Stimulated activated CD8-positive, alpha-beta memory T cell treated with anti-CD3 and anti-CD28 coated beads, Interleukin-12 subunit alpha, Interleukin-12 subunit beta, amount 100 ng/mL, for 1 hour (primary cell): ENCODE measurements at places on chromosomes 6 and 20.

DNA sequence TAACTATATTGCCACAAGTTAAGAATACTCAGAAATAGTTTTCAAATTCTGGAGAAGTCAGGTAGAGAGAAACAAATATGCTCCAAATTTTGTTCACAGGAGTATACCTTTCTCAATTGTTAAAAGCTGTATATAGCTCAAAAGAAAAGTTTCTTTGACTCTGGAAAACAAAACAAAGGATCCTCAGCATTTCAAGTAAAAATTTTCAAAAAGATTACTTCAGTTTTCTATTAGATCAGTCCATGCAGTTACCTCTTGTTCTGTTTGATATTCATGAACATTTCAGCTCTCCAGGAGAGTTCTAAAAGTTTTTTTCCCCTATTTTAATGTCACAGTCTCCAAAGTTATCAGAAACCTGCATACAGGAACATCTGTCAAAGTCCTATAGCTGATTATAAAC, 30.4 kb upstream of the ENTPD6 start:
- no peak for DNase-seq

DNA sequence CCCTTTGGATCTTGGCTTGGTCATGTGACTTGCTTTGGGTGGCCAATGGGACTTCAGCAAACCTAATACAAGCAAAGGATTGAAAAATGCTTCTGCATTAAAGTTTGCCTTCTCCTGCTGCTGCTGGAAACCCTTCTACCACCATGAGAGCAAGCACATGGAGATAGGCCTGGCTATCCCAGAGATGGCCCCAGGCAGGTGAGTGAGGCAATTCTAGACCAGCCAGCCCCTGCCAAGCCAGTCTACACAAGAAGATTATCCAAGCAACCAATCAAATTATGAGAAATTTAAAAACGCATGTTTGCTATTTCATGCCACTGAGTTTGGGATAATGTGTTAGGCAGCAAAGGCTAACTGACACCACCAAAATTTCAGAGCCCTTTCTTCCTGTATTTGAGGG, 274.3 kb downstream of the TFAP2C start:
- no peak for DNase-seq

GRCh38 chr20:50285376-50286173, 94.9 kb downstream of the CEBPB start:
- DNase-seq, result no peak

- DNase-seq, result no peak
Measured at GRCh38 chr20:55714736-55715135, 290.6 kb downstream of the CBLN4 start.

- no peak for DNase-seq
Measured at GRCh38 chr6:91865889-91866288, 1279.0 kb upstream of the MAP3K7 start.

DNA sequence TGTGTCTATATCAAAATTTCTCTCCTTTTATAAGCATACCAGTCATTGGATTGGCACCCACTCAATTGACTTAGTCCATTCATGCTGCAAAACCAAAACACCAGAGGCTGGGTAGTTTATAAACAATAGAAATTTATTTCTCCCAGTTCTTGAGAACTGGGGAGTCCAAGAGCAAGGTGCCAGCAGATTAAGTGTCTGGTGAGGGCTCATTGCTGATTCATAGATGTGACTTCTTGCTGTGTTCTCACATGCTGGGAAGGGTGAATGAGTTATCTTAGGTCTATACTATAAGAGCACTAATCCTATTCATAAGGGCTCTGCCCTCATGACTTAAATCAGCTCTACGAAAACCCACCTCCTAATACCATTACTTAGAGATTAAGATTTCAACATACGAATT, 501.4 kb downstream of the EPM2A start:
- DNase-seq, result no peak

GRCh38 chr20:25044261-25044560, 13.7 kb downstream of the ACSS1 start:
- DNase-seq, result no peak

GRCh38 chr6:91161246-91161645, 574.4 kb upstream of the MAP3K7 start:
- no peak for DNase-seq

GRCh38 chr6:33983109-33983716, 162.7 kb downstream of the GRM4 start:
- no peak for DNase-seq

DNA sequence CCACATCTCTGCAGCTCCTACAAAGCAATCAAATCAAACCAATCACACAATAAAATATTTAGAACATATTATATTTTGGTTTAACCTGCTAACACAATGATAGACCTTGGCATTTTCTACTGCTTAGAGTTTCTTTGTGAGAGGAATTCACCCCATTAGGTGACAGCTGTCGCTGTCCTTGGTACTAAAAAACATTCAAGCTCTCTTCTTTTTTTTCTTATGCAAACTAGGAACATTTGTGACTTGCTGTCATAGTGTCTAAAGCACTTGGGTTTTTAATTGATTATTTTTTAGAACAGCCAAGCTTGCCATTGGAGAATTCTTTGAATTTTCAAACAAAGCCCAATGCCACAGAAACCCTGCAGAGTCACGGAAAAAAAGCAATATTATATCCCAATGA, 46.4 kb downstream of the CNR1 start:
- no peak for DNase-seq

DNA sequence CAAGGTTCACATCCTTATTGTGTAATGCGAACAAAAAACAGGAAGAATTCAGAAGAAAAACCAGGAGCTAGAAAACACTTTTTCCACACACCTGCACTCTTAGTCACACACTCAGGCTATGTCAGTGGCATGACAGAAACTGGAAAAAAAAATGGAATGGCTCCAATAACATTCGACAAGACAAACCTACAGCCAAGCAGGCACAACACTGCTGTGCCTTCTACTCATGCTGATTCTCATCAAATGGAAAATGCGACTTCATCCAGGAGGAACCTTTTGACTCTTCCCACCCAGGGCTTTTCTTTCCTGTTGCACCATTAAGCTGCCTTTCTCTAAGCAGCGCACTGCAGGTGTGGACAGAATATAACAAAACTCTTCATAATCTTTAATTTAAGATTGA, 163.2 kb upstream of the BTBD3 start:
- DNase-seq, result no peak

- no peak for DNase-seq
Measured at GRCh38 chr6:125154761-125155135, 1.2 kb downstream of the TPD52L1 start.

DNA sequence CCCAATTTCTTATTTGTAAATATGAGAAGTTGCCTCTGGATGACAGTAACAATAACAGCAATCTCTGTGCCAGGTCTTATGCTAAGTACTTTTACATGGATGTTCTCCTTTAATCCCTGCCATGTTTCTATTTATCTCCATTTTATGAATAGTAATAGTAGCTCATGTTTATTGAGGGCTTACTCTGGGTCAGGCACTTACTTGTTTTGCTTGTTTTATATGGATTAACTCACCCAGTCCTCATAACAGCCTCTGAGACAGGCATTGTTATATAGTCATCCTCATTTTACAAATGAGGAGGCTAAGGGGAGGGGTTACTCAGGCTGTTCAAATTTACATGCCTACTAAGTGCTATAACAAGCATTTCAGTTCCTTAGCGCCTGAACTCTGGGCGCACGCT, 64.3 kb downstream of the ARID1B start:
- DNase-seq, result no peak

DNA sequence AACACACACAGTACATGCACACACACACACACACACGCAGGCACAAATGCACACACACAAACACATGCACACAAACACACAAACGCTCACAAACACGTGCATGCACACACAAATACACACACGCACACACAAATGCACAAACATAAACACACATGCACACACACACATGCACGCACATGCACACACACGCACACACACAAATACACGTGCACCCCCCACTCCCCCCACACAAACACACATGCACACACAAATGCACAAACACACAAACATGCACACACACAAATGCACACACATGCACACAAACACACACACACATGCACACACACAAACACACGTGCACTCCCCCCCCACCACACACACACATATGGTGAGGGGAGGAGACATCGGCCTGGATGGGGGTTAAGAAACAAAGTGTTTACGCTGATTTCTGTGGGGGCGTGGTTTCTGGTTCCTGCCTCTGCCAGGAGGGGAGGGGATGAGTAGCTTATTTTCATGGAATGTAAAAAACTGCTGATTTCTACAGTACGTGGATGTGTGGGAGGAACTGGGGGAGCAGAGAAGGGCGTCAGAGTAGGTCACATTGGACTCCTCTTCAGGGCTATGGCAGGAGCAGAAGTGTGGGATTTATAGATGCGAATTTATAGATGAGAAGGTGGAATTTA, 607.2 kb downstream of the QKI start:
- DNase-seq, result no peak

DNA sequence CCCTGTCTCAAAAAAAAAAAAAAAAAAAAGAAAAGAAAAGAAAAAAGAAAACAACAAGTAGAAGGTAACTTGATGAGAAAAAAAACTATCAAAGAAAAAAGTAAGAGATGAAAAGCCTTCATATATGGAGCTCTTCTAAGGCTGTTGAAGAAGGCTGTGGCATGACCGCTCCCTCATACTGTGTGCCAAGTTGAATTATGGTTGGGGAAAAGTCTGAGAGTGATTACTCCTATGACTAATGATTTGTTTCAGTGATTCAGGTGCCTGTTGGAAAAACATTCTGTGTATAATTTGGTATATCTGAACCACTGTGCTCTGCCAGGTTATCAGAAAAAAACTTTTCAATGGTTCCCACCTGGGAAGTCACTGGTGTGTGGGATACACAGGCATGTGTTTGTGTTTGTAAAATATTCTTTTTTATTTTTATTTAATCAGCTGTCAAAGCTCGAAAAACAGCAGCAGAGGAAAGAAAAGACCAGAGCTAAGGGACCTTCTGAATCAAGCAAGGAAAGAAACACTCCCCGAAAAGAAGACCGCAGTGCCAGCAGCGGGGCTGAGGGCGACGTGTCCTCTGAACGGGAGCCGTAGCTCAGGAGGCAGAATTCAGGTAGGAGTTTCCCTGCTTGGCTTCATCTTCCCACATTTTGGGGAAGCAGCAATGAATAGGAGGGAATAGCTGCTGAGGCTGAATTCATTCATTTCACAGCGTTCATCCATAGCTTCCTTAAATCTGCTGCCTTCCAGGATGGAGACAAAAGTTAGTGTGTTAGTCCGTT, 69.7 kb upstream of the SCP2D1 start:
- no peak for DNase-seq

GRCh38 chr6:82000551-82000950, 247.0 kb downstream of the IBTK start:
- DNase-seq, result no peak

DNA sequence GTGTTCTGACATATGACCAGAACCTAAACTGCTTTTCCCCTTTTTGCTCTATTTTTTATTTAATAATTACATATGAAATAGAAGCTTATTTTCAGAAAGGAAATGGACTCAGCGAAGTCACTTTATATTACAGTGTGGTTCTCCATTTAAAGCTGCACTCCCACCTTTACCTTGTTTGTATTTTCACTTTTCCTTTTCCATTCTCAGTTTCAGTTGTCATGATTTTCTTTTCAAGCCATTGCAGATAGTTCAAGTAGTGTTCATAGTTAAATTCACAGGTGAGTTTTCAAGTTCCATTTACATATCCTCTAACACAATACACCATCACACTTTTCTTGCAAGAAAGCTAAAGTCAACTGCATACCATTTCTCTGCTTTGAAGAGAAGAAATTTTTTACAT, 400.2 kb downstream of the HACE1 start:
- no peak for DNase-seq

DNA sequence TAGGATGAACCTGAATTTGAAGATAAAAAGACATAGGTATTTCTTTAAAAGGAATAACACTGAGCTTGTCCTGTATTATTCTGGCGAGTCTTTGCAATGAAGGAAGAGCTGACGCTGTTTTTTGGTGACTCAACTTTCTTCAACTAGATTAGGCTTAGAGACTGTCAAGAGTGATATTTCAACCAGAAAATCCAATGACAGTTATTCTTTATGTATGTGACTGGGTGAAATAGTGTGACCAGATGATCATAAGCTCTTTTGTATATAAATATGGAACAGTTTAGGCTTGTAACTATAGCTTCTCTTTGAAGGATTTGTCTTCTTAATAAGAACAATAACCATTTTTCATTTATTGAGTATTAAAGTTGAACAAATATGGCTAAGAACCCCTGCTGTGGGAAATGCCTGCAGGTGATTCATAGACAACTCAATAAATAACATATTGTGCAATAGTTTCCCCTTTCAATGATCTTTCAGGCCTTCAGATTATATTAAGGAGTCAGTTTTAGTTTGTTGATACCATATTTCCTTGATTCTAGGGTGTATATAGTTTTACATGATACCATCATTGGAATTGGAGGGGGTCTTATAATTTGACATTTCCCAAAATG, 265.6 kb upstream of the JAG1 start:
- no peak for DNase-seq

- DNase-seq, result no peak
Measured at GRCh38 chr20:4375881-4376280, 345.8 kb upstream of the PRND start.

DNA sequence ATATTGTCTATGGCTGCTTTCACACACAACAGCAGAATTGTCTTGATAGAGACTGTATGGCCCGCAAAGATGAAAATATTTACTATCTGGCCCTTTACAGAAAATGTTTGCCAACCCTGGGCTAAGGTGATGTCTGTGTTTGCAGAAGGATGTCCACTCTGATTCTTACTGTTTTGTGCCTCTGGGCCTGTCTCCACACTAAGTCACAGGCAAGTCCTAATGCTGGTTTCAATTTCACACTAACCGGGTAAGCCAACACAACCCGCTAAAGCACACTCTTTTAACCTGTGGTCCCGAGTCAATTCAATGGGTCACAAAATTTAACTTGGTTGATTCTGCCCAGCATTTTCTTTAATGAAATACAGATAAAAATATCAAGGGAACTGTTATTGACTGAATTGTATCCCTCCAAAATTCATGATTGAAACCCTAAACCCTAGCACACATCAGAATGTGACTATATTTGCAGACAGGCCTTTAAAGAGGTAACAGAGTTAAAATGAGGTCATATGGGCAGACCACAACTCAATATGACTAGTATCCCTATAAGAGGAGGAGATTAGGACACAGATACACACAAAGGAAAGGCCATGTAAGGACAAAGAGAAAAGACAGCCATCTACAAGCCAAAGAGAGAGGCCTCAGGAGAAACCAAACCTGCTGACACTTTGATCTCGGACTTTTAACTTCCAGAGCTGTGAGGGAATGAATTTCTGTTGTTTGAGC, 78.4 kb downstream of the FYN start:
- DNase-seq, result no peak
